ENCODE measurements at places on chromosomes 13 and 19. TPM values are rescaled to one million over a fixed set of nuclear protein-coding genes. Genes with fewer than 3 reads are reported as not detected.

Gene PROSER3
- total RNA-seq = 6.7 TPM

Gene PLK5
- not detected for total RNA-seq

Gene HSPB6
- total RNA-seq = 134 TPM

Gene TINCR
- not detected for total RNA-seq

Gene S1PR2
- 27.7 TPM for total RNA-seq

Gene CEACAM7
- 0.83 TPM for total RNA-seq

Gene EBI3
- total RNA-seq = 1.7 TPM

Gene ZNF556
- total RNA-seq = 0.42 TPM

Gene SUPT5H
- total RNA-seq = 89.6 TPM

Gene GAPDHS
- not detected for total RNA-seq

Gene CAMSAP3
- 0.11 TPM for total RNA-seq

Gene PNMA8B
- total RNA-seq = 1.7 TPM

Gene RAB20
- total RNA-seq = 17.6 TPM

Gene NCR1
- total RNA-seq = not detected

Gene CLC
- total RNA-seq = not detected

Gene ECSIT
- 74.9 TPM for total RNA-seq

Gene PTBP1
- 76.8 TPM for total RNA-seq

Gene ZNF729
- not detected for total RNA-seq

Gene RFX1
- 4.5 TPM for total RNA-seq

Measured in esophagus muscularis mucosa (tissue), 4 donors.